ENCODE measurements at places on chromosomes 16 and 17.

DNA sequence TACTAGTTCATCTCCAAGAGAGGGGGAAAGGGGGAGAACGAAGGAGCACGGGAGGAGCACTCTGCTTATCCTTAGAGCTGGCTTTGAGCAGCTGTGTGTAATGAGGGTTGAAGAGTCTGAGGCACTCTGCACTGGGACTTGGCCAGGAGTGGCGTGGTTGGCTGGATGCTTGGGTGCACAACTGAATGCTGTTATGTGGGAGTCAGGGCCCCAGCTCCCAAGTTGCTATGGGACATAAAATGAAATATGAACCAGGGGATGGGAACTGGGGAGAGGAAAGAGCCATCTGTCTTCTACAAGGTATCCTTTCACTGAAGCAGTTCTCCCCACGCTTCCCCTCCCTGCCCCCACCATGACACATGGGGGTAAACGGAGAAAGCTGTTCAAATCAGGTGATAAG, 105.9 kb upstream of the ANKFN1 start:
- no peak for DNase-seq

DNA sequence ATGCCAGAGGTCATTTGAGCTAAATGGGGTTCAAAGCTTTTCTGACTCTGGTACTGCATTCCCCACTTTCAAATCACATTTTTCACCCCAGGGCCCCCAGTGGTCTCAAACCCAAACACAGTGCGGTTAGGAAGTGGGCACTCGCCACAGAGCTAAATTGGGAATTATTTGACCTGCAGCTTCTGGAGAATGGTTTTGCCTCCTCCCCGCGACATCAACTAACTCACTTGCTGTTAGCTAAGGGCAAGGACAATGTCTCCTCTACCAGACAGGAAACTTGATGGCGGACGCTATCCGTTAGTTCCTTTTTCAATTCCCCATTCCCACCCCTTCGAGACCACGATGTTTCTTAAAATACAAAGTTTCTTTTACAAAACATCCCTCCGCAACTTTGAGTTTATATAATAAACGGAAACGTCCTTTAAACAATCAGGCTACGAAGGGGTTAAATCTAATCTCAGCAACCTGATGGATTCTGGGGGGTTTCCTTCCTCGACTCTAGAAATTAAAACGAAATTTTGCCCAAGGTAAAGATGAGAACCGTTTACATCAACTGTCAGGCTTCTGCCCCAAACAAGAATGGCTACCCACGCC, 500 bp upstream of the KAT7 start:
- no peak for DNase-seq

- DNase-seq = no peak
Observed at GRCh38 chr17:81664051-81664470, 2.3 kb downstream of the OXLD1 start.

- no peak for DNase-seq
Observed at GRCh38 chr17:47287639-47288038, 34.0 kb downstream of the ITGB3 start.

DNA sequence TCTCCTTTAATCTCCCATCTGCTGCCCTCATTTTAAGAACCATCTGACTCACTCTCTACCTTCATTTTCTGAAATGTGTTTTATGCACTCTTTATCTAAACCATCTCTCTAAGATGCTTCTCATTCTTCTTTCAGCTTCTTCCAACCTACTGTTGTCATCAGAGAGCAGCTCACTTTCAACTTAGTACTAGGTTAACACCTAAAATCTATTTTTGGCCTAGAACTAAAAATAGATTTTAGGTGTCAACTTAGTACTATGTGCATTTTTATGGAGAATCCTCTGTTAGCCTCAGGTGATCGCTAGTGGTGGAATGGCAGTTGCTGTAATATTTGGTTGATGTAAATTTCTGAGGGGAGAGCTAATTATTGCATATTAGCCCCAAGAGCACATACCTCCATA, 277.1 kb downstream of the KCNJ2 start:
- no peak for DNase-seq

DNA sequence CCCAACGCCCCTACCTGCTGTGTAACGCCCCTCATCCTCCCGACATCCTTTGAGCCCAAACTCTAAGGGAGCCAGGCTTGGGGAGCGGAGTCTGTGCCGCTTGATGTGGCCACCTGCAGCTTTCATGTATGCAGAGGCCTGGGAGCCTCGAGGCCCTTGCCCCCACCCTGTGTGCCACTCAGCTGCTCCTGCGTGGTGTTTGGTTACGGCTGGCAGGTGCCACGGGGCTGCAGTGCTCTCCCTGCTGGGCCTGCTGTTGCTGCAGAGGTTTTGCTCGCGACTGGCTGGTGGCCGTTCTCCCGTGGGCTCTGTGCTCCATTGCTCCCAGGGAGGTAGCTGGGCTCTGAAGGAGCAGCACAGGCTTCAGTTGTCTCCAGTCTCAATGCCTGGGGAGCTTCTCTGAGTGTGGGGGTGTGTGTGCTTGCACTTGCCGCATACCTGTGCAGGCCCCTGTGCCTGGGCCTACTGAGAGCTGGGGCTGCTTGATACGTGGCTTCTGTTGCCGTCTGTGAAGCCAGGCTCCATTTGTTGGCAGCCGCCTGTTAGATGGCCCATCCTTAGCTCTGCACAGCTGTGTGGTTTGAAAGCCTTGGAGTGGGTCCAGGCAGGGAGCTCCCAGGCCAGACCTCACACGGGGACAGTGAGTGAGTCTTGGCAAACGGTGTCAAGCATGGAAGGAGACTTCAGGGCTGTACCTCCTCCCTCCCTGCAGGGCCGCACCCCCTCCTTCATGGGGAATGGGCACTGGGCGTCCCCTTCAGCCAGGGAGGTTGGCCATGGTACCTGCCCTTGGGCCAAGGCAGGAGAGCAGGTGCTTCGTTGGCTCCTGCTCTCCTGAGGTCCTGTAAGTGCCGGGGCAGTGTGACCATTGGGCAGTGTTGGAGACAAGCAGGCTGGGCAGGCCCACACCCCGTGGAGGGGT, 47.2 kb downstream of the PDPK1 start:
- DNase-seq = no peak

GRCh38 chr17:9968881-9969280, 63.8 kb upstream of the RCVRN start:
- DNase-seq = no peak

- no peak for DNase-seq
Observed at GRCh38 chr16:13359835-13360234, 458.4 kb downstream of the SHISA9 start.

DNA sequence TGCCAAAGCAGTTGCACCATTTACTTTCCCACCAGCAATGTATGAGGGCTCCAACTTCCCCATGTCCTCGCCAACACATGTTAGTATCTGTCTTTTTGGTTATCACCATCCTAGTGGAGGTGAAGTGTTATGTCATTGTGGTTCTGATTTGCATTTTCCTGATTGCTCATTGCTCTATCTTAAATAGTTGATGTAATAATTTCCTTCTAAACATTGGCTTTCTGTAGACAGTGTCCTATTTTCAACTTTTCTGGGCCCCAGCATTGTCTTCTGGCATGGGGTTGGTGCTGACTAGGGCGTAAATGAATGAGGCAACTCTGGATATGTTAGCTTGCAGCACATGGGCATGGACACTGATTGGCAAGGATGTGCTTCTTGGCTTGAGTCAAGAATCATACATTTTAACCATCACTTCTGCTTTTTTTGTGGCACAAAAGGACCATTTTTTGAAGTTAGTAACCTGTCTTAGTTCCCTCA, 25.1 kb downstream of the PLCG2 start:
- no peak for DNase-seq

GRCh38 chr17:64484380-64484779, 12.5 kb downstream of the POLG2 start:
- DNase-seq = no peak

DNA sequence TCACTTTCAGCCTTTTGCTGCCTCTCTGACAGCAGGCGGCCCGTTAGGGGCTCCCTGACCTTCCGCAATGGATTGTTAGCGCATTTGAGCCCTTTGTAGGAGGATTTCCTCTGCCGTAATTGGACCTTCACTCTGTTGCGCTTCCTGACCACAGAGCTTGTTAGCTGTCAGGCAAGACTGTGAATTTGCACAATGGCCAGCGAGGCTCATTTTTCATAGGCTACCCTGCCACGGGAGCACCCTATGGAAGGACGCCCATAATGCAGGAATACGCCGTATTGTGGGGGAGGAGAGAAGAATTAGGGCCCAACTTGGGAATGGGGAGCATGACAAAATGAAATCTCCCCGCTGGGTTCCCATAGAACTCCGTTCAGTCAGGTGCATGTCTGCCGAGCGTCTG, 205.2 kb upstream of the NLRP1 start:
- no peak for DNase-seq

DNA sequence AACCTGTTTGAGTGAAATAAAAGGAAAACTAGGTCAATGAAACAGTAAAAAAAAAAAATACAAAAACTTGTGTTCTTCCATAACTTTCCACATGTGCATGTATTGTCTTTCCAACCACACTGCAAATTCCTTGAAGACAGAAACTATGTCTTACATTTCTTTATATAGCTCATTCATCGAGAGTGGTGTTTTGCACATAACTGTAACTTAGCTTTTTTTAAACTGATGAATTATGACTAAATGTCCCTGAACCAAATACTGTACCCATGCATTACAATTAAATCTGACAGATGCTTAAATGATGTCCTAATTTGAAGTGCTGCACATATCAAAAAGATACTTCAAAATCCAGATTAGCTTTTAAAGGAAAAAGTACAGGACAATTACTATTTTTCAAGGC, 50.1 kb downstream of the BRIP1 start:
- no peak for DNase-seq

- DNase-seq = peak; percentile 75
Observed at GRCh38 chr16:9012848-9013507, 49.3 kb upstream of the USP7 start.

DNA sequence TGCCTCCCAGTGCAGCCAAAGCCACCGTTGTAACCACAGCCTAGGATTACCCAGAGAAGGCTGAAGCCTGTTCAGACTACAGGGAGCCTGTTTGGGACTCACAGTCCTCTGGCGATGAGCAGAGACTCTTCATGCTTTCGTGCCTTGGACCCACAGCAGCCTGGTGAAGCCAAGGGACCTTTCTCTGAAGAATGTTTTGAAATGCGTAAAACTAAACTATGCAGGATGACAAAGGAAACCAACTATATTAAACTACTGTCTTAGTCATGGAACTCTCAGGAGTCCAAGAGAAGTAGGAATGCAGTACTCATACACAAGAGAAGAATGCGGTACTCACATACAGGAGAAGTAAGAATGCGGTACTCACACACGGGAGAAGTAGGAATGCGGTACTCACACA, 20.9 kb downstream of the ABR start:
- no peak for DNase-seq

DNA sequence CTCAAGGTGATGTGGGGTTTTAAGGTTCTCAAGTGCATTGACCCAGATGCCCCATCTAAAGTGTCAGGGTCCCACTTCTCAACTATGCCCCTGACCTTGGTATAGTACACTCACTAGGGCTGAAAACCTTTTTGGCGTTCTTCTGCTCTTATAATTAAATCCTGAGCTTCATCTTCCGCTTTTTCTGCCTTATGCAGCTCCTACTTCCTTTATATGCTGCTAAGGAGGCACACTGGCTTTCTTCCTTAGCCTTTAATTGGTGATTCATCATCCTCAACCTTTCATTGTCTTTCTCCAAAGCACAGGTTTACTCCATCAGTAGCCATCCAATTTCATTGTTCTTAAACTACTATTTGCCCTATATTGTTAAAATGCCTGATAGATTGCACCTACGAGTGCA, 5.3 kb upstream of the NF1 start:
- DNase-seq = no peak

DNA sequence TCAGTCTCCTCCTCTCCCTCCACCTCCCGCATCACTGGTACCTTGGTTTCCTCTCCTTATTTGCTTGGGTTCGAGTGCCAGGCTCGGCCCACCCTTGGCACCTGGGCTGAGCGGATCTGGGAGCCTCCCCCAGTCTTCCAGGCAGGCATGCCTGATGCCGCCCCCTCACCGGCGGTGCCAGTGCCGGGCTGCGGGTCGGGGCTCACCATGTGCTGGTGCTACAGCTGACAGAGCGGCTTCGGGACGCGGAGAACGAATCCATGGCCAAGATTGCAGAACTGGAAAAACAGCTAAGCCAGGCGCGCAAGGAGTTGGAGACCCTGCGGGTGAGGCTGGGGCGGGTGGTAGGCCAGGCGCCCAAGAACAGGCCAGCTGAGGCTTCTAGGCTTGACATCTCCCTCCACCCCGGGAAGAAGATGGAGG, 19.2 kb downstream of the FMNL1 start:
- DNase-seq = no peak

- DNase-seq = no peak
Observed at GRCh38 chr17:45020354-45021138, 30.9 kb downstream of the DCAKD start.

DNA sequence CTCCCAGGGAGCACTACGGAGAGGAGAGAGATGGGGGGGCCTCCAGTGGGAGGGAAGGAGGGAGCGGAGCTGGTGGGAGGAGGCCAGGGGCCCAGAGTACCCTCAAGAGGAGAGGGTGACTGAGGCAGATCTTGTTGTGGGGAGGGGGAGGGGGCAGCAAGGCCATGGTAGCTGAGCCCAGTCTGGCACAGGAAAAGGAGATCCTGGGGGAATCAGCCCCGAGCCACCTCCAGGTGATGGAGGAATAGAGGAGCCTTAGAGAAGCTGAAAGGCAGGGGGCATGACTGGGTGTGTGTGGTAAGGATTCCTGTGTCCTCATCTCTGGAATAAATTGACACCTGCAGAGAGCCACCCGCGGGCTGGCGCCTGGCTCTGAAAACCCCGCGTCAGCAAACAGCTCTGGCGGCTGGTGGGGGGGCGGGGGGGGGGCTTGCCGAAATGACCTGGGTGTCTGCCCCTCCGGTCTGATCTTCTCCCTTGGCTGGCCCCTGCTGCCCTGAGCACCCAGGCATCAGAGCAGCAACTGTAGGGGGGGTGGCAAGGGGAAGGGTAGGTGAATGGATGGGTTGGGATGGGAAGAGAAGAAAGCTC, 1.3 kb upstream of the NLGN2 start:
- no peak for DNase-seq

DNA sequence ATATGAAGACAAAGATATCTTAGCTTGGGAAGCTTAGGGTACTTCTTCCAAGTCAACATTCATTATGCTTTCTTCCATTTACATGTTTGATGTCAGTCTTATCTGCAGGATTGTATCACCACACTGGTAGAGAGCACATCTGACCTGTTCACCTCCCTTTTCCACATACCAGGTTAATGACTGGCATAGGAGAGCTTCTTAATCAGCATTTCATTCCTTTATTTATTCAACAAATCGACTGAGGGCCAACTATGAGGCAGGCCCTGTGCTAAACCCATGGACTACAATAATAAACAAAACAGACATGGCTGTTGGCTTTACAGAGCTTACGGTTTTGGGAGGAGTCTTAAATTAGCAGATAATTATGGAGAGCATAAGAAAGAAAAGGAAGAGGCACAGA, 378.1 kb upstream of the CDH11 start:
- DNase-seq = no peak

GRCh38 chr17:21171309-21171922, 42.5 kb downstream of the TMEM11 start:
- no peak for DNase-seq

DNA sequence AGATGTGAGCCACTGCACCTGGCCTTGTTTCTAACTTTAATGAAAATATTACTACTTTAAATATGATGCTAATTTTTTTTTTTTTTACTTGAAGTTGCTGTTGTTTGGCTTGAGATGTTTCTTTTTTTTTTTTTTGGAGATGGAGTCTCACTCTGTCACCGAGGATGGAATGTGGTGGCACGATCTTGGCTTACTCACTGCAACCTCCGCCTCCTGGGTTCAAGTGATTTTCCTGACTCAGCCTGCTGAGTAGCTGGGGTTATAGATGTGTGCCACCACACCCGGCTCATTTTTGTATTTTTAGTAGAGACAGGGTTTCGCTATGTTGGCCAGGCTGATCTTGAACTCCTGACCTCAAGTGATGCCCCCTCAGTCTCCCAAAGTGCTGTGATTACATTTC, 23.6 kb downstream of the IGSF6 start:
- no peak for DNase-seq
